ENCODE measurements at places on chromosomes 1 and 21.

DNA sequence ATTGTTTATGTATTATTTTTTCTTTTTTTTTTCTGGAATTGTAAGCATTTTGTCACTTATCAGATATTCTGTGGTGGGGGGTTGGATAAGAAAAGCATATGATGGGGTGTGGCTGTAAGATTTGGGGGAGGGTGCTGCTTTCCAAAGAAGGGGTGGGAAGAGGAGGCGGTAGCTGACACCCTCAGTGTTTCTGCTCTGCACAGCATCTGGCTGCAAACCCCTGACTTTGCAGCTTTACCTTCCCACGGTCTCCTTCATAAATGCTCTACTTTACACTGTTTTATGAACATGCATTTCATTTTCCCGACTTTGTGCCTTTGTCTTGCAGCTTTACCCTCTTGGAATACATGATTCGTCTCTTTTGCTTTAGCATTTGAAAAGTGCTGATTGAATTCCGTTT, 7.6 kb downstream of the FMN2 start:
- no peak for DNase-seq

DNA sequence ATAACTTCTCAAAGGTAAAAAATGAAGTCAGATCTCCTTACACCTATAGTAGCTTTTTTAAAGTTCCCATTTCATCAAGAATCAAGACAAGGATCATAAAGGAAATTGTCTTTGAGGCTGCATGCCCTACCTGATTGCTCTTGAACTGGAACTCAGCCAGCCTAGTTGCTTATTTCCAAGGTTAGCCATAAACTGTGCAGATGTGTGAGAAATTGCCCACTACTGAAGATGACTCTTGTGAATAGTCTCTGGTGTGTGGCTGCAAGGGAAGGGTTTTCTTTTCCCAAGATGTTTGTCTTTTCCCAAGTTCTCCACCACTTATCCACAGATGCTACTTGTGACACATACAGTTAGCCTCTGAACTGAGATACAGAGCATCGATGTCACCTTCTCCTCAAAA, 81.7 kb upstream of the DUSP10 start:
- DNase-seq, result no peak

DNA sequence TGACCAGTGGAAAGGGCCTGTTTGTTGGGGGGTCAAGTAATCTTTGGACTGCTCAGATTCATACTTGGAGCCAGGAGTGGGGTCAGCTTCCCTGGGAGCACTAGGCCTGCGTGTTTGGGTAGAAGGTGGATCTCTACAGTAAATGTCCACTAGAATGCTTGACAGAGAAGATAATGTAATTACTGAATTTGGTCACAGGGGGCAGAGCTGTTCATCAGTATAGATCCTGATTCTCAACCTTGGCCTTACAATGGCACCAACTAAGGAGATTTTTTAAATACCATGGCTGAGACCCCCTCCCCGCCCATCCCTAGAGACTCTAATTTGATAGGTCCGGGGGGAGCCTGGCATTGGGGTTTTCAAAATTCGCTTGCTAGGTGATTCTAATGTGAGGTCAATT, 217.5 kb upstream of the PLXNA2 start:
- no peak for DNase-seq

- DNase-seq, result no peak
Measured at GRCh38 chr1:237042892-237043576, 1.1 kb downstream of the RYR2 start.

- DNase-seq, result no peak
Measured at GRCh38 chr21:26185446-26185845, 14.9 kb upstream of the APP start.

DNA sequence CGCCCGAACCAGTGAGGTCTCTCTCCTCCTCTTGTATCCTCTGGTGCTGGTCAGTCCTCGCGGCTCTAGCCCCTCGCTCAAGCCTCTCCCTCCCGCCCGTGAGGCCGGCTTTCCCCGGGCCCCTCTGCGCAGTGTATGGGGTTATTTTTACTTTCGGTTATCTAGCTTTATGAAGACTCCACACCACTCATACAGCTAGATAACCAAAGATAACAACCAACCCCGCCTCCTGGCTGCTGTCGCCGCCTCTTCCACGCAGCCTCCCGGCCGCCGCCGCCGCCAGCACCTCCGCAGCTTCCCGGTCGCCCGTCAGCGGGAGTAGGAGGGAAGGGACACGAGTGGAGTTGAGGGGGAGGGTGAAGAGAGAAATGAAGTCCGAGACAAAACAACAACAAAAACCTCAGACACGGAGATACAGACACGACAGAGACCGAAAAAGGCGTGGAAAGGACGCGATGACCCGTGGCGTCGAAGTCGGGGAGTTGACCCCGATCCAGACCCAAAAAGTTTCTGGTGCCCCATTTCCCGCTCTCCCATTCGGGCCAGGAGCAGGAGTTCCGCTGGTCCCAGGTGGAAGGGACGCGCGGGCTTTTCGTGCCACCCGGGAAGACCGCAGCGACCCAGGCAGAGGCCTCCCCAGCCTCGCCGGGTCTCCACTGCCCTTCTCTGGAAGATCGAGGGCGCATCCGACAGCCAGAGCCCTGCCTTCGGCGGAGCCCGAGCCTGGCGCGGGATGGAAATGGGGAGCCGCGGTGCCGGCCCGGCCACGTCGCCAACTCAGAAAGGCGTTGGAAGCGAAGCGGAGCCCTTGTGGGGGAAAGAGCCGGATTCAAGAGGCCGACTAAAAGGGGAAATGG, 51.4 kb downstream of the RHBG start:
- no peak for DNase-seq

DNA sequence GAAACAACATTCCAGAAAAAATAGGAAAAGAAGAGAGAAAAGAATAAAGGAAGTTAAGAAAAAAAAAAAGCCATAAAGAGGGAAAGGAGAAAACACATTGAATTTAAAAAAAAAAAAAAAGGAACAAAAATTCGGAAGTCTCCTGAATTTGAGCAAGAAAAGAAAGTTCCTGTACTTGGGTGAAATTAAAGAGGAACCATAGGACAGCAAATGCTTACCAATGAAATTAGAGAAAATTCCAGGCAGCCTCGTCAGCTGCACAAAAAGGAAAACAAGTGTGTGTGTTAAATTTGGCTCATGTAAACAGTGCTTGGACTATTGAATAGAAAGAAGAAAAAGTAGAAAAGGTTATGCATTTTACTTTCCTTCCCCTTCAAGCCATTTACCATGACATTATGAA, 4.9 kb downstream of the IL12RB2 start:
- DNase-seq, result no peak

- no peak for DNase-seq
Measured at GRCh38 chr21:38326429-38326828, 69.6 kb downstream of the KCNJ15 start.

DNA sequence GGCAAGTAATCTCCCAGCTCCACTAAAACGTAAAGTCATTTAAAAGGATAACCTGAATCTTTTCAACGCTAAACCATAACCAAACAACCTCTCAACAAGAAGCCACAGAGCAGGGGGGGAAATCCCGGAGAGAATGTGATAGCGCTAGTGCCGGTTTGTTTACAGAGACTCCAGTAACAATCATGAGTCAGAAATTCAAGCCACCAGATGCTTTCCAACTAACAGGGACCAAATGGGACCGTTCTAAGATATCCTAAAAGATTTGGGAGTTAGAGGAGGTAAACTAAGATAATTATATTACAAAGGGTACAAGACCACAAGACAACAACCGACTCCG, 825 bp downstream of the DCAF8 start:
- no peak for DNase-seq

DNA sequence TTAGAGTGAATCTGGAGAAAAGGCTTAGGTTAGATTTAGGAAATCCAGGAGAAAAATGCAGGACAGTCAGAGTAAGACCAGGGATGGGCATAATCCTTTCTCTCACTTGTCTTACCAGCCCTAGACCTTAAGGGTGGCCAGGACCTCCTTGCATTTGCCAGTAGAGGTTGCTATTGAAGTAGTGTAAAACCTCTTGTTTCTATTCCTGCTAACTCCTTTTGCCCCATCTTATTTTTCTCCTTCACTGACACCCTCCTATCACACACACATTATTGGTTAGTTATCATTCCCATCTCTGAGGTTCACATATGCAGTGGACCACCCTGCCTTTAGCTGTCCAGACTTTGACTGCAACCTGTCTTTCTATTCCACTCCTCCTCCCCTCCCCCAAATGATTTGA, 75.0 kb upstream of the MACF1 start:
- DNase-seq, result no peak

GRCh38 chr1:43994794-43995790, 3.7 kb downstream of the CCDC24 start:
- no peak for DNase-seq

GRCh38 chr1:236158719-236159118, 16.4 kb downstream of the GPR137B start:
- DNase-seq, result no peak

DNA sequence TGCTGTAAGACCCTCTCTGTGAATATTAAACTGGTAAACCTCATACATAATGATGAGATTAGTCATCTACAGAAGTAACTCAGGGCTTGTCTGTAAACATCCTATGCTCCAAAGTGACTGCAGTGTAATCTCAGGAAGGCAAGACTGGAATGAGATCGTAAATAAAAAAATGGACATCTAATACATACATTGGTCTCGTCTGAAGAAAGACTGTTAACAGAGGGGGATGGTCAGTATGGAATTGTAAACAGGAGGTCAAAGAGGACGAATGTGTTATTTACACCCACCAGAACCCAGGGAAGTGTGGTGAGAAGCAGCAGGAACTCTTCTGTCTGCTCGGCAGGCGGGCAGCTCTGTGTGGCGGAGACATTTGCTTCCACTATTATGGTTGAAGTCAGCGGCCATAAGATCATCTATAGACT, 51.4 kb downstream of the DISC1 start:
- DNase-seq, result no peak

GRCh38 chr1:51156752-51157151, 54.7 kb downstream of the C1orf185 start:
- no peak for DNase-seq

- no peak for DNase-seq
Measured at GRCh38 chr1:234307726-234308125, 65.5 kb upstream of the COA6 start.

GRCh38 chr21:38843379-38843778, 37.6 kb downstream of the ETS2 start:
- no peak for DNase-seq

DNA sequence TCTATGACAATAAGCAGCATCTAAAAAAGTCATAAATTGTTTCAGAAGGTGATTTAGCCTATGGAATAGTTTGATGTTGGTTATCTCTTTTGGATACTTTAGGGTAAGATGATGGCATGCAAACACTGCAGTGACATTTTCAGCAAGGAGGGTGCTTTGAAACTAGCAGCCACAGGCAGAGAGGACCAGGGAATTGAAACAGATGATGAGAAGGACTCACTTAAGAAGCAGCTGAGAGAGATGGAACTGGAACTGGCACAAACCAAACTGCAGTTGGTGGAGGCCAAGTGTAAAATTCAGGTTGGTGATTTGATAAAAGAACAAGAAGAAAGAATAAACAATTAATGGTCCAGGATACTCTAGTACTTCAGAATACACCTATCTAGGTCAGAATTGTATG, 11.2 kb upstream of the CACYBP start:
- DNase-seq, result no peak

DNA sequence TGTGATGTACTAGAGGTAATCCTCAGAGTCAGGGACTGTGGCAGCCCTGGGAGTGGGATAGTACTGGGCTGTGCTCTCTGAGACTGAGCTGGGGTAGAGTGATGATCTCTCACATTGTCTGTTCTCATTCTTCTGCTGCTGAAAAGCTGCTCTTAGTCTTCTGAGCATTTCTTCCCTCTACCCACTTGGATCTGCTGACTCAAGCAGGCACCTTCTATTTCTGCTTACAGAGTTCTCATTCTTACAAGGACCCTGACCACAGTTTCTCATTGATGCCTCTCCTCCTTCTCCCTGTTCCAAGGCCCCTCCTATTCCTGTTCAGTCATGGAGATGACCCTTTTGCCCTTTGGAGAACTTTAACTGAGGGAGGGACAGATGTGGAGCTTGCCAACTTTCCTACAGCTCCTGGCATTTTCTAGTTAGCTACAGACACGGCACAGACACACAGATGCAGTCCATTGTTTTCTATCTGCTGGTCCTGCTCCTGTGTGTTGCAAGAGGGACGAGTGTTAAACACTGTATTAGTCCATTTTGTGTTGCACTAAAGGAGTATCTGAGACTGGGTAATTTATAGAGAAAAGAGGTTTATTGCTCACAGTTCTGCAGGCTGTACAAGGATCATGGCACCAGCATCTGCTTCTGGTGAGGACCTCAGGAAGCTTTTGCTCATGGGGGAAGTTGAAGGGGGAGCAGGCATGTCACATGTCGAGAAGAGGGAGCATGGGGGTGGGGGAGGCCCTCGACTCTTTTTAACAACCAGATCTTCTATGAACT, 12.3 kb downstream of the MAPKAPK2 start:
- no peak for DNase-seq

GRCh38 chr1:203408486-203409481, 57.9 kb upstream of the FMOD start:
- DNase-seq, result no peak

DNA sequence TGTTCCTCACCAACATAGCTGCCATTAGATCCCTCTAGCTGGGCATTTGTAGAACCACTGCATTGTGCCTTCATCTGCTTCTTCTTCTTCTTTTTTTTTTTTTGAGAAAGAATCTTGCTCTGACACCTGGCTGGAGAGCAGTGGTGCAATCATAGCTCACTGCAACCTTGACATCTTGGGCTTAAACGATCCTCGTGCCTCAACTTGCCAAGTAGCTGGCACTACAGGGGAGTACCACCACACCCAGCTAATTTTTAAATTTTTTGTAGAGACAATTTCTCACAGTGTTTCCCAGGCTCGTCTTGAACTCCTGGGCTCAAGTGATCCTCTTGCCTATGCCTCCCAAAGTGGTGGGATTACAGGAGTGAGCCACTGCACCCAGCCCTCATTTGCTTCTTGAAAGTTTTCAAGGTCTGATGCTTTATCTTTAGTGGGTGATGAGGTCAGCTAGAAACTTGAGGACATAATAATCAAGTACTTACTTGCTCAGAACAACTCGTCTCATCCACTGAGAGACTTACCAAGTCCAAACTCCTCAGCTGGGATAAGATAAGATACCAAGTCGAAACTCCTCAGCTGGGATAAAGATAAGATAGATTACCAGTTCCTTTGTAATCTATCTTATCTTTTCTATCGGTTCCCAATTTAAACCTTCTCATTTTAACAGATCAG, 71.5 kb downstream of the MACF1 start:
- no peak for DNase-seq
